ENCODE measurements at places on chromosomes 12 and 14. TPM values are rescaled to one million over a fixed set of nuclear protein-coding genes. Genes with fewer than 3 reads are reported as not detected.

- no peak for DNase-seq
Observed at GRCh38 chr14:86333493-86333892, 803.5 kb downstream of the FLRT2 start.

DNA sequence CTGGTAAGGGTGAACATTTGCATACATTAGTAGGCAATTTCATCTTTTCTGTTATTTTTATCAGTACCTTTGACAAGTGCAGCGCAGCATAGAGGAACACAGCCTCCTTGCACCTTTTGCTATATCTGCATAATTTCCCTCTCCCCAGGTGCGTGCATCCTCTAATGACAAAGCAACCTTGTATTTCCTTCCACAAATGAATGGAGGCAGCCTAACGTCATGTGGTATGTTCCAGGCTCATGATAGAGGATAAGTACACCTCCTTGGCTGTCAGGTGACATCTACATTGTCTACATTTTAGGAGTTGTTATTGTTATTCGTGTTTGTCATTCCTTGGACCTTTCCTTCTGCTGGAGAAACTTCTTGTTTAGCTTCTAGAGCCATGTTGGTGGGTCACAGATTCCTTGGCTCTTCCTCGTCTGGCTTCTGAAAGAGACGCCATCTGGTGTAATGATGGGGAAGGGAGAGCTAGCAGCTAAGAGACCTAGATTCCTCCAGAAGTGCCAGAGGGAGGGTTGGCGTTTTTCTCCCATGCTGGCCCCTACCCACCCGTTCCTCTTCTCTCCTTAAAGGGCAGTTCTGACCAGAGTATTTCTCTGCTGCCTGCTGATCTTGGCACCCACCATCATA, 37.0 kb downstream of the EVL start:
- no peak for DNase-seq

- no peak for DNase-seq
Observed at GRCh38 chr12:47818467-47819137, 1.1 kb downstream of the HDAC7 start.

- DNase-seq, result no peak
Observed at GRCh38 chr12:13940335-13940865, 41.0 kb downstream of the GRIN2B start.

DNA sequence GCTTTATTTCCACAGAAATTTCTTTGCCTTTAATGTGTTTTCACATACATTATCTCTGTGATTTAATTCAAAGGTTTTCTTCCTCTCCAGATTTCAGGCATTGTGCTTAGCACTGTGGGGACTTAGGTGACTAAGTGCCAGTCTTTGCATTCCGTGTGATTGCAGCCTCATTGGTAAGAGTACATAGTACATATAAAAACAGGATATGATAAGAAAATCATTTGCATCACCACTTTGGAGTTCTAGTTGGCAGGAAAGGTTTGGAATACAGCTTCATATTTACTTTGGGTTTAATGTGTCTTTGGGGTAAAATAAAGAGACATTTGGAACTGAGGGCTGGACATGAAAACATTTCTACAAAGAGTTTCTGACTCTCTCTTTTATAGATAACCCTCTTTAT, 37.8 kb upstream of the C12orf75 start:
- DNase-seq, result no peak

The SYNDIG1L gene
- 0.11 TPM for polyA plus RNA-seq

DNA sequence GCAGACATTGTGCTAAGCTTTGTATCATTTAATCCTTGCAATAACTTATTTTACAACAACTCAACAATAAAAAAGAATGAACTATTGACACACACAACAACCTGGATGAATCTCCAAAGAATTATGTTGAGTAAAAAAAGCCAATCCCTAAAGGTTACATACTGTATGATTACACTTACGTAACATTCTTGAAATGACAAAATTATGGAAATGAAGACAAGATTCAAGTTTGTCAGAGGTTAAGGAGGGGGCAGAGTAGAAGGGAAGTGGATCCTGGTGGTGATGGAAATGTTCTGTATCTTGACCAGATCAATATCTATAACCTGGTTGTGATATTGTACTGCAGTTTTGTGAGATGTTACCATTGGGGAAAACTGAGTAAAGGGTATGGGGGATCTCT, 63.2 kb upstream of the LMNTD1 start:
- no peak for DNase-seq

DNA sequence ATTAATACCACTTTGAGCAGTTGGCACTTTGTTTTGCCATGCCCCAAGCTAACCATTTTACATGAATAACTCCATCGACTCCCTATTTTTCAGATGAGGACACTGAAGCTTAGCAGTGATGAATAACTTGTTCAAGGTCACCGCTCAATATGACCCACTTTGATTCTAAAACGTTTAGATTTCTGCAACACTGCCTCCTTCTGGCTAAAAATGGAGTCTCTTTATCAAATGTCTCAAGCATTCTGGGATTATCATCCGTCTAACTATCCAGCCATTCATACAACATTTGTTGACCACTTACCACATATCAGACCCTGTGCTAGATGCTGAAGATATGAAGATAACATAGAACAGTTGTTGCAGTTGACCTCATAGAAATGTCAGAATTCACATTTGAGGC, 298.0 kb downstream of the PPFIA2 start:
- DNase-seq, result no peak

- no peak for DNase-seq
Observed at GRCh38 chr12:106114447-106115068, 24.2 kb downstream of the NUAK1 start.

- no peak for DNase-seq
Observed at GRCh38 chr14:105436891-105437722, 17.5 kb downstream of the MTA1 start.

The ZNF891 gene
- polyA plus RNA-seq, result 1.4 TPM

The HOXC10 gene
- 0.14 TPM for polyA plus RNA-seq

The C14orf132 gene
- polyA plus RNA-seq, result 4.3 TPM
